Activated CD4-positive, alpha-beta T cell treated with anti-CD3 and anti-CD28 coated beads for 24 hours (primary cell): ENCODE measurements at places on chromosomes 13 and 19.

- peak; percentile 12 for DNase-seq
Observed at GRCh38 chr19:34662919-34663318, 14.0 kb downstream of the SCGB2B2 start.

GRCh38 chr13:64488731-64489130 is 2741.4 kb downstream of the PCDH9 start:
- DNase-seq: no peak

DNA sequence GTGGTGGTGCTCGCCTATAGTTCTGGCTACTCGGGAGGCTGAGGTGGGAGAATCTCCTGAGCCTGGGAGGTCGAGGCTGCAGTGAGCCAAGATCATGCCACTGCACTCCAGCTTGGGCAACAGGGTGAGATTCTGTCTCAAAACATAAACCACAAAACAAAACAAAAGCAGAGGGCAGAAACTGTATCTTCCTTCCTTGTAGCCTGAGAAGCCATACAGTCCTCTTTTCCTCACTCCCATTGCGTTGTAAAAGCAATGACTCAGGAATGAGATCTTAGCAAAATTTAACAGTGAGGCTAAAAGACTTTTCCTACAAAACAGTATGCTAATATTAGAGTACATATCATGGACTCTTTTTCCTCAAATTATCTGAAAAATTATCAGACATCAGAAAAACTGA is 130.9 kb downstream of the SHISA2 start:
- DNase-seq: no peak

GRCh38 chr19:56699552-56699951 is 28.0 kb upstream of the ZNF835 start:
- DNase-seq: no peak

DNA sequence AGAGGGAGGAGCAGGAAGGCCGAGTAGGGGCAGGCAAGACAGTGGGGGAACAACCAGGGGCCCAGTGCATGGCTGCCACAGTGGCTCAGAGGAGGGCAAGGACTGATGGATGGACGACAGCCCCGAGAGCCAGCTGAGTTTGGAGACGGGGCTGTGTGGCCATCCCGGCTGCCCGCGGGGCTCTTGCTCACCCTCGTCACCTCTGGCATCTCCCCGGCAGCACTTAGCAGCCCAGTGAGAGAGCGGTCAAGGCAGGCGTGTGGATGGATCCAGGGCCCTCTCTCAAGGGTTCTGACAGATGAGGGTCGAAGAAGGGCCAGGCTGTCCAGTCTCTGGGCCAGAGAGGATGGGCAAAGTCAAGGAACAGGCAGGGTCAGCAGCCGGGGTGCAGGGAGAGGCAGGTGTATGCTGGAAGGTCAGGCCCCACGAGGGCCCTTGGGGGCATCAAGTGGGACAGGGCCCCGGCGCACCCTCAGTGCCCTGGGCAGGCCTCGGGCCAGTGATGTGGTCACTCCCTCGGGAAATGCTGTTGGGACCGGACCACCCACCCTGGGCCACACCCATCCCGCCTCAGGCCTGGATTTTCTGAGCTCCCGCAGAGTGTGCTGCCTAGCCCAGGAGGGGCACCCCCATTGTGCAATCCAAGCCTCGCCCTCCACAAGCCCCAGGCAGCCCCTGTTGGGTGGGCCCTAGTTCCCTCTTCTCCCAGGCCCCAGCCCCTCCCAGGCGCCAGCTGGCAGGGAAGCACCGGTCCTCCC is 56.4 kb upstream of the TPM4 start:
- DNase-seq: no peak

DNA sequence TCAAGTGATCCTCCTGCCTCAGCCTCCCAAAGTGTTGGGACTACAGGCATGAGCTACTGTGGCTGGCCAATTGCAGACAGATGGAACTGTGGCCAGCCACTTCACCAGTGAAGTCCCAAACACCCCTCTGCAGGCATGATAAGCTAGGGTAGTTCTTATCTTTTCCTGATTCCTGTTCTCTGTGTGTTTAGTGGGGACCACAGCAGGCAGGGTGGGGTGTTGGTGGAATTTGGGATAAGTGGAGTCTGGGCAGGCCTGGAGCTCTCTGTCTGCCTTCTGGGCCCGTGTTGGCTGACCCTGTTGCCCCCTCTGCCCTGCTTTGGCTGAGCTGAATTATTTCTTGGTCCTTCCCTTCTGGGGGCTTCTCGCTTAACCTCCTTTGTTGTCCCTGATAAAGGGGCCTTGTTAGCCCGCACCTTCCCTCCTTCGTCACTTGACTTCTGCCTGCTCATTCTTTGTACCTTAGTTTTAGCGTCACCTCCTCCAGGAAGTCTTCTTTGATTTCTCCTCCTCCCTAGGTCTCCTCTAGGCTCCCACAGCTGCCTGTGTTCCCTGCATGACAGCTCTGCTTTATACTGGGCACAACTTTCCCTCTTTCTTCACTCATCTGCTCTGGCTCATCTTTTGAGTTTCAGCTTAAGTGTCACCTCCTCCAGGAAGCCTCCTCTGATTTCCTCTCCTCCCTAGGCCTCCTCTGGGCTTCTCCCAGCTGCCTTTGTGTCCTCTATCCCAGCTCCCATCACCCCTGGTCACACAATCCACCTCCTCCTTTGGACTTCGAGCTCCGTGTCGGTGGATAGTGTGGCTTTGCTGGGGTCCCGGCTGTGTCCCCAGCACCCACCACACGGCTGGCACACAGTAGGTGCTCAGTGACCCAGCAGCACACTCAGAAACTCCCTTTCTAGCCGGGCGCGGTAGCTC is 1.7 kb upstream of the NCLN start:
- DNase-seq: no peak

DNA sequence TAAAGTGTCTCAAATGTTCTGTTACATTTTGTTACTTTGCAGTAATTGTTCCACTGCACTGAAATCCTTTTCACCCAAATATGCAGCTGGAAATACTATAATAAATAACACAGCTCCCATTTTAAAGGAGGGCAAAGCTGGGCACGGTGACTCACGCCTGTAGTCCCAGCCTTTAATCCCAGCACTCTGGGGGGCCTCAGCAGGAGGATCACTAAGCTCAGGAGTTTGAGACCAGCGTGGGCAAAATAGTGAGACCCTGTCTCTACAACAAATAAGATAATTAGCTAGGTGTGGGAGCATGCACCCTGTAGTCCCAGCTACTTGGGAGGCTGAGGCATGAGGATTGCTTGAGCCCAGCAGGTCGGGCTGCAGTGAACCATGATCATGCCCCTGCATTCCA is 7.5 kb upstream of the UBAC2 start:
- DNase-seq: no peak

GRCh38 chr13:86932776-86933334 is 738.3 kb upstream of the SLITRK5 start:
- no peak for DNase-seq

GRCh38 chr13:34762312-34762711 is 179.8 kb upstream of the NBEA start:
- no peak for DNase-seq

GRCh38 chr19:6378041-6378440 is 2.3 kb upstream of the PSPN start:
- no peak for DNase-seq

- no peak for DNase-seq
Observed at GRCh38 chr19:18999896-19000620, 33.3 kb downstream of the SUGP2 start.

- no peak for DNase-seq
Observed at GRCh38 chr13:20559659-20560356, 7.1 kb upstream of the IFT88 start.

- no peak for DNase-seq
Observed at GRCh38 chr19:5545984-5546383, 21.8 kb downstream of the TINCR start.

- DNase-seq: no peak
Observed at GRCh38 chr13:26380930-26381329, 127.0 kb downstream of the CDK8 start.

- DNase-seq: no peak
Observed at GRCh38 chr13:94825507-94825906, 113.2 kb upstream of the SOX21 start.

DNA sequence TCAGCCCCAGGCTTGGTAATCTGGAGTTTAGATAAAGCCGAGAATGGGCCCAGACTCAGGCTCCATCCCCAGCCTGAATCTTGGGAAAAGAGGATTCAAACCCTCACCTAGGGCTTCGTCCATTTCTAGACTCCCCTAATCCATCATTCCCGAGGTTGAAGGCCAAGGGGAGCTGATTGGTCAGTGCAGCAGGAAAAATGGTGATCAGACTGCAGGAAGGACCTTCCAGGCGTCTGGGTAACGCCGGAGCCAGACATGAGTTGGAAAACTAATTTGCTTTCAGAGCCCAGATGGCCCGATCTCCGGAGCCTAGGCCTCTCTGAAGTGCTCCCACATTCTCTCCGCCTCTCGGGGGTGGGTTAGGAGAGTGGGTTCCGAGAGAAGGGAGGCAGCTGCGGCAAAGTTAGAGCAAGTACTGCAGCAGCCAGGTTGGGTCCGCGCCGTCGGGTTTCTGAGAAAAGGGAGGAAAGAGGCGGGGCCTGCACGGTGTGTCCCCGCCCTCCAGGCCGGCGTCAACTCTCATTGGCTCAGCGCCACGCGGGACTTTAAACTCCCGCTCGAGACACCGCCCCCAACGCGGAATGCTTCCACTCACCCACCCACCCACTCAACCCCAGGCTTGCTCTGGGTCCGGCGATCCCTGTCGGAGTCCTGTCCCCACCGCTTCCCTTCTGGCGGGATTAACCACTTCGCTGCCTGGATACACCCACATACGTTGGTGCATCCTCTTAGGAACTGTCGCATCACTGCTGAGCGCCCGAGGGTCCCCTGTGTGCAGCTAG is 788 bp upstream of the RTBDN start:
- no peak for DNase-seq

GRCh38 chr19:7860714-7861618 is 13.2 kb downstream of the PRR36 start:
- DNase-seq: no peak

GRCh38 chr19:20664901-20665781 is 3.8 kb upstream of the ZNF626 start:
- DNase-seq: no peak

- DNase-seq: no peak
Observed at GRCh38 chr13:50107205-50107604, 92.0 kb downstream of the KCNRG start.

GRCh38 chr19:37128821-37129177 is 43.7 kb downstream of the ZNF585A start:
- DNase-seq: no peak

- no peak for DNase-seq
Observed at GRCh38 chr13:23771956-23772355, 117.2 kb downstream of the MIPEP start.

- no peak for DNase-seq
Observed at GRCh38 chr19:46022061-46022430, 807 bp downstream of the PGLYRP1 start.
